ENCODE measurements at places on chromosomes 3 and 15. TPM values are rescaled to one million over a fixed set of nuclear protein-coding genes. Genes with fewer than 3 reads are reported as not detected.

CAMKV gene
- total RNA-seq = not detected

ZBED2 gene
- not detected for total RNA-seq

ADAMTS9 gene
- 80.3 TPM for total RNA-seq

STAB1 gene
- total RNA-seq = 464 TPM

DNA sequence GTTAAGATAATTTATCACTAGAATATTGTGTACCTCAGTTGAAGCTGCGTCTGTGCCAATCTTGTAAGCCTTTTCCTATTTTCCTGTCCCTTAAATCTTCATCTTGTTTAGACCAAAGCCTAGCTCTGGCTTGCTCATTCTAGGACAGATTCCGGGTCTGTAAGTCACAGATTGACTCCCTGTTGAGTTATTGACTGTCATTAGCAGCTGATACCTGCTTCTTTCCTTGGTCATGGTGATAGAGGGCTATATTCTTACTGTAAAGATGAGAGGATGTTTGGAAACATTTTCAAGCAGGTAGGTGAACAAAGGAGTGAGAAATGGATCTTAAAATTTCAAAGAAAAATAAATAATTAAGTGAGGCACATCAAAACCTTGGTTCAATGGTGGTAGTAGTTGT lies 200.2 kb downstream of the KCNH8 start:
- DNase-seq = no peak

Measured in dermis blood vessel endothelial cell (primary cell).